ENCODE measurements at places on chromosomes 6 and 20.

- DNase-seq: no peak
These were observed 1.8 kb downstream of the TUBE1 start for GRCh38 chr6:112085286-112086065.

DNA sequence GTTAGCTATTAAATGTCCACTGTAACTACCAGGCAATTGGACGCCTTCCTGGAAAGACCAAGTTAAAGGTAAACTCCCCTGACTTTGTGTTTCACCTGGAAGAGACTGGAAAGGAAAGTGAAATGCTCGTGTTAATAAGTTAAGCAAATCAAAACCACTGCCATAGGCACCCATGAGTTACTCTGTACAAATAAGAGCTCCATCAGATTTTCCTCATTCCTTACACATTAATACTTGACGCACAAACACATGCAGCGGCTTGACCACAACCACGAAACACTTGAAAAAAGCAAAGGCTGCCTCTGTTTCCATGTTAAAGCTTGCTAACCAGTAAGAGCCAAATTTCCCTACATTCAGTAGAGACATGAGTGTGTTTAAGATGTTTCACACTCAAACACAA, 19.8 kb downstream of the GCM1 start:
- DNase-seq: no peak

- no peak for DNase-seq
These were observed 166.8 kb downstream of the BCAS1 start for GRCh38 chr20:53903652-53903987.

GRCh38 chr6:46927066-46927465, 5.3 kb upstream of the ADGRF5 start:
- no peak for DNase-seq

GRCh38 chr6:22036275-22036674, 260.6 kb downstream of the PRL start:
- DNase-seq: no peak

DNA sequence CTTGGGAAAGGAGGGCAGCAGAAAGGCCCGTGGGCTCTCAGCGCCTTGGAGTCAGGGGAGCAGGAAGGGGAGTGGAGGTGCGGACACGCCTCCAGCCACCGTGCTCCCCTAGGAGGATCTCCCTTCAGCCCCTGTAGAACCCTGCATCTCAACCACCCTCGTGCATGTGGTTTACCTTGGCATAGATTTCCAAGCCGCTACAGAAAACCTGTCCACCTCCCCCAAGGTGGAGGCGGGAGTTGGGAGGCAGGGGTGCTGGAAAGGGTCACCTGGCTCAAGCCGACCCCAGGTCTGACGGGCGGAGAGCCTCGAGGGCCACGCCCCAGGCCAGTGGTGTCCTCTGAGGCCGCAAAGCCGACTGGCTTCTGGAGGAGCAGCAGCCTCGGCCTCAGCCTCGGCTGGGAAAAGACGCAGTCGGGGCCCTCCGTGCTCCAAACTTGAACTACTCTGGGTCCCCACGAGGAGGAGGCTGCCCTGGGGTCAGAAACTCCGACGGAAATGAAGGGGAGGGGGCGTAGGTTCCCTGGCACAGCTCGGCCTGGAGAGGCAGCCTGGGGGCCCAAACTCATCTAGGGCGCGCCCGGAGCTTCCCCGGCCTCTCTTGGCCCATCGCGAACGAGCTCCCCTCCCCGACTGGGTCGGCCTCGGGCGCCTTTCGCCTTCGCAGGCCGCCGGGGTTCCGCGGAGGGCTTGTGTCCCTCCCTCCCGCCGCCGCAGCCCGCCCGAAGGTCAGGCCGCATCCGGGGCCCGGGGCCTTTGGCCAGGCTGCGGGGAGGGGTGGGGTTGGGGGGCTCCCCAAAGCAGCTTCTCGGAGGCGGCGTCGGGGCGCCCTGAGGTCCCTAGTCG, 6.3 kb upstream of the FOXF2 start:
- no peak for DNase-seq

- no peak for DNase-seq
These were observed 50.1 kb upstream of the RNF24 start for GRCh38 chr20:4065391-4065844.

DNA sequence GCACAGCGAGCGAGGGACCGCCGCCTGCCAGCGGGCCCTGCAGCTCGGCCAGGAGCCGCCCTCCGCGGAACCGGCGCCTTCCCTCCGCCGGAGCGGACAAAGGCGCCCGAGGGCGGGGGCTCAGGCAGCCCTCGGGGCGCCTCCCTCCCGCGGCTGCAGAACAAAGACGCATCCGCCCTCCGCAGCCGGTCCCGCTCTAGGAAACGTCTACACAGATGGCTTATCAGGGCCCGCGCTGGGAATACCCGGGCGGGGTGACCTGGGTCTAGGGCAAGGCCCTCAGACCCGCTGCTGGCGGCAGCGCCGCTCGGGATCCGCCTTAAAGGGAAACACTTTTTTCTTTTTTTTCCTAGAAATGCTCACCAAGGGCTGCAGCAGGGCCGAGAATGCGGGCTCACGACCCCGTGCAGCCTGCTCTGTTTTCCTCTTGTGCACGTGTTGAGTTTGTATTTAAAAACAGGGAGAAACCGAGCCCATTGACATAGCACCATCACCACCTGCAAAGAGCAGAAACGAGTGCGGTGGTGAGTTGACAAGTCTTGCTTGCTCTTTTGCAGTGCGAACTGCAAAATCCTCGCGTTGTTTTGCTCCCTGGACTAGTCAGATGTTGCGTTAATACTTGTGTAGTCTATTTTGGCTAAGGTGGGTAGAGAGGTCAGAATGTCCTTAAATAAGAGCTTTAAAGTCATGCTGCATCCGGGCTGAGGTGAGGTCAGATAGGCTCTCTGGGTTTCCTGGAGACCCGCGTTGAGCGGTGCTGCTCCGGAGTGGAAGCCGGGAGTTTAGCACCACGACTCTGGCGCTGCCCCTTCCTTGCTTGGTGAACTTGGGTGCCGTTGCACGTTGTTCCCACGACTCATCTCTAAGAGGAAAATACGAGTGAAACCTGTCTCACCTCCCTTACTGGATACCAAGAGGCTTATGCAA, 1.1 kb upstream of the RPS6KA2 start:
- DNase-seq: peak; percentile 22

GRCh38 chr20:2108987-2109386, 7.4 kb downstream of the STK35 start:
- peak; percentile 69 for DNase-seq

DNA sequence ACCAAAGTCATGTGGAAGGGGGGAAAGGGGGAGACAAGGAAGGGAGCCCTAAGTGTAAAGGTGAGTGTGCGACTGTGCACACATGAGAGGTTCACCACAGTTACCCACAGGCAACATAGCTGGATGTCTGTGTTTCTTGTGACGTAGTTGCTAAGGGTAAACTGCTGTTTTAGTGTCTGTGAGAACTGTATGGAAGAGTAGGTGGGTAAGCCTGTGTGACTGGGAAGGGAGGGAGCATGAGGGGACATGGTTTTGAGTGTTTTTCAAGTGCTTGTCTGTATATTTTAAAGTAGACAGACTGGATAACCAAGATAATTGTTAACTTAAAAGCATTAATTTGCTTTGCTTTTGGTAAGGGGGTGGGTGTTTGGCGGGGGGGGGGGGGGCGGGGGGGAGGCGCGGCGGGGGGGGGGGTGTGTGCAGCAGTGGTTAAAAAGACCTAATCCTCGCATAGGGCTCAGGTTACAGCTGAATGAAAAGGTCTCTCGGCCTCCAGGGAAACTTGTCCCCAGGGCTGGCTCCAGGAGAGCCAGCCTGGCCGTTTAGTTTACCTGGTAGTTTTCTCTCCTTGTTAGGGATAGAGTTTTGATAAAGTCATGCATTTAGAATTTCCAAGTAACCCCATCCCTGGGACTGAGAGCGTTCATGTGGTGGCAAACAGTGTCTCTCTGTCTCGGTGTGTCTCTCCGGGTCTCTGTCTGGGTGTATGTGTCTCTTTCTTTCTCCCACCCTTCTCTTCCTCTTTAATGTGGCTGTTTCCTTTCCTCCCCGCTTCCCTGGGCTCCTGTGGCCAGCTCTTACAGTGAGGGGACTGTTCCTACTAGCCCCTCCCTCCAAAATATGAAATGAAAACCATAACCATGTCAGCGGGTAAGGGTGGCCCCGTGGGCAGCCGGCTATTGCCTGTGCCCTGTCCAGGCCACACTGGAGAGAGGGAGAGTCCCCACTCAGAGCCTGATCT, 3.4 kb downstream of the SCUBE3 start:
- DNase-seq: no peak

- no peak for DNase-seq
These were observed 14.7 kb downstream of the ENPP3 start for GRCh38 chr6:131651782-131652181.

DNA sequence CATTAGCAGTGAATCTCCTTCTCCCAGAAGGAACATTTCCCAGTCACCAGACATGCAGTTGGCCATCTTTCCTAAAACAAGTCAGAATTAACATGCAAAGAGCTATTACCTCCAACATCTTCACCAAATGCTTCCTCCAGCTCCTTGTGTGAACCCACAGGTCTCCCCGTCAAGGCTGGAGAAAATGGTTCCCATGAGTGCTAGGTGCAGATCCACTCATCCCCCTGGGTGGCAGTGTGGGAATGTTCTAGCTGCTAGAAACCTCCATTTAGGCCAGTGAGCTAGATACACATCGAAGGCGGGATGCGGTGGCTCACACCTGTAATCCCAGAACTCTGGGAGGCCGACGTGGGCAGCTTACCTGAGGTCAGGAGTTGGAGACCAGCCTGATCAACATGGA, 603.9 kb upstream of the SLC35B3 start:
- no peak for DNase-seq

GRCh38 chr20:48720256-48720985, 107.4 kb downstream of the PREX1 start:
- DNase-seq: no peak

- DNase-seq: no peak
These were observed 38.8 kb upstream of the ZNFX1 start for GRCh38 chr20:49316704-49317103.

GRCh38 chr20:59775687-59776055, 157.8 kb downstream of the SYCP2 start:
- DNase-seq: no peak

- DNase-seq: no peak
These were observed 1037.3 kb upstream of the FLRT3 start for GRCh38 chr20:15374682-15375081.

- no peak for DNase-seq
These were observed 109.4 kb downstream of the ATXN1 start for GRCh38 chr6:16651871-16652270.

DNA sequence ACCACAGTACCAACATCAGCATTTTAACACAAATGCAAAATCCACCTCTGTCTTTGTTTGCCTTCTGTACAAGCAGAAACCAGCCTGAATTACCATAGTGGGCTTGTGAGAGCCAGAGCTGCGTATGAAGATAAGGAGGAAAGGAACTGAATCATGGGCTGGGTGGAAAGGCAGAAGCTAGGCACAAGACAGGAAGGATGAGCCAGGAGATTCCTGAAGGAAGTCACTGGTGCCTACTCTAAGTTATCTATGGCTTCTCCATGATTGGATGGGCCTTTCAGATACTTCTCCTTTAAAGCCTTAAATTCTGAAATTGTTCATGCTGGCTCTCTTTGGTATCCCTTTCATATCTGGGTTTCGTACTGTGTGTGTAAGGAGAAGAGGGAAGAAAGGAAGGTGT, 140.6 kb downstream of the LCA5 start:
- no peak for DNase-seq

DNA sequence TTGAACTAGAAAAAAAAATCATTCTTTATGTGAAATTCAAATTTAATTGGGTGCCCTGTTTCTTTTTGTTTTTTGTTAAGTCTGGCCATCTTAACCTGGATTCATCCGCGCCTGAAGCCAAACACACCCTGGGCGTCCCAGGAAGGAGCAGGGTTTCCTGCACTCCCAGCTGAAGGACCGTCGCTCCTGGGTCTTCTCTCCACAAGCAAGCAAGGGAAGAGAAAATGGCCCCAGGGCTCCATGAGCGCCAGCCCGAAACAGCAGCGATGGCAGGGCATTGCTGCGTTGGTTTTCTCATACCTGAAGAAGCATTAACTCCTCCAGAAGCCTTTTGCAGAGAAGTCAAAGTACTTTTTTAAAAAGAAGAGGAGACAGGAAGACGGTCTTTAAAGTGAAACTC, 105.4 kb upstream of the AFDN start:
- DNase-seq: no peak

DNA sequence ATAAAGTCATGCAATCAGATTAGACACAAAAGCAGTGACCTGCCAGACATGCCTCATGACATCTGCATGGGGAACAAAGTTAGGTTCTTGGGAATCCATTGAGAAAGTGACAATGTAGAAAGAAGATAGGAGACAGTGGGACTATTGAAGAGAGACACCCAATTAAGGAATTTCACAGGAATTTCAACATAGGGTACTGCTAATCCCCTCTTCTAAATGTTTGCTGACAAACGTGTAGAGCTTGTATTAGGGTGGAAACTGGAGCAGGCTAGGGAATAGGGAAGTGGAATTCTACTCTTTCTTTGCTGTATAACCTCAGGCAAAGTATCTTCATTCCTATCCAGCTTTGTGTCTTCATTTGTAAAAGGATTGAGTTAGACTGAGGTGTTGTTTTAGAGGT, 409.4 kb upstream of the SASH1 start:
- DNase-seq: no peak

GRCh38 chr6:31681135-31681671, 336 bp upstream of the LY6G5C start:
- no peak for DNase-seq

GRCh38 chr6:137167702-137168377, 5.6 kb downstream of the IL22RA2 start:
- DNase-seq: no peak

DNA sequence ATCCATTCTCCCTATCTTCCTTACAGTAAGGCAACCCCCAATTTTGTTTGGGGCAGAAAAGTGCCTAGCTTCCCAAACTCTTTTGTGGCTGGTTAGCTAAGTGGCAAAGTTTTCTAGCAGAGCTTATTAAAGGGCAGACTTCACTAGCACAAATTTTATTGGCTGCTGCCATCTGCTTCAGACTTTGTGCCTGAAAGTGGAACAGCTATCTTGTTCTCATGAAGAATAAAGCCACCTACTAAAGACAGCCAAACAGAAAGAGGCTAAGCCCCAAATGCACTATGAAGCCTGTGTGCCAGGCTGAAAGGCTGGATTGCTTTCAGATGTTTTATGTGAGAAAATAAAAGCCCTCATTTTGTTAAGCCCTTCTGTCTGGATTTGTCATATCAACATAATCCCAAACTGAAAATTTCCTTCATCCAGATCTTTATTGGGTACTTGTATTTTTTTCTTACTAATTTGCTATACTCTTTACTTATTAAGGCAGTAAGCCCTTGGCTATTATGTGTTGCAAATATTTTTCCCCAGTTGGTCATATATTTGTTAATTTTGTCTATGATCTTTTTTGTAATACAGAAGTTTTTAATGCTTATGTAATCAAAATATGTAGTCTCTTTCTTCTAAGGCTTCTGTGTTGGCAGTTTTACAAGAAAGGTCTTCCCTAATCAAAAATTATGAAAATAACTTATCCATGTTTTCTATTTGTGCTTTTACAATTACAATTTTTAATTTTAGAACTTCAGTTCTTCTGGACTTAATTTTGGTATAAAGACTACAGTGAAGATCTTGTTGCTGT, 191.1 kb downstream of the TASP1 start:
- DNase-seq: no peak

DNA sequence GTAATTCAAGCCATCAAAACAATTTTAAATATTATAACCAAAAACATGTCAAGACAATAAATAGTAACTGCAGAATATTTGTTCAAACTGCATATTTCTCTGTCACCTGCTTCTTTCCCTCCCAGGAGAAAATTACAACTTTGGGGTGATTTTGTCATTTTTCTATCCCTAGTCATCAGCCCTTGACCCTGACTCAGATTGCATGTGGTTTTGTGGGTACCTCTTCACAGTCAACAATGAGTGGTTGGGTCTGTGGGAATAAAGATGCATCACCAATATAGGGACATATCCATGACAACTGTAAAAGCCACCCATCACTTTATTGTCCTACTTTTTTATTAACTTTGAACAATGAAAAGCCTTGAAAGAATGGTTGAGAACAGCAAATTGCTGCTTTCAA, 7.3 kb downstream of the COL10A1 start:
- no peak for DNase-seq

Measured in HTR-8/SVneo (cell line).